Activated T-cell treated with anti-CD3 and anti-CD28 coated beads for 4 hours (primary cell): ENCODE measurements at places on chromosomes 2 and 18.

GRCh38 chr2:25567406-25567805, 106.0 kb downstream of the DTNB start:
- no peak for DNase-seq

GRCh38 chr2:61978522-61978921, 73.0 kb downstream of the COMMD1 start:
- no peak for DNase-seq

- DNase-seq: no peak
These were observed 9.2 kb downstream of the NMI start for GRCh38 chr2:151280271-151280670.

- DNase-seq: no peak
These were observed 83.2 kb downstream of the CTIF start for GRCh38 chr18:48621815-48622555.

DNA sequence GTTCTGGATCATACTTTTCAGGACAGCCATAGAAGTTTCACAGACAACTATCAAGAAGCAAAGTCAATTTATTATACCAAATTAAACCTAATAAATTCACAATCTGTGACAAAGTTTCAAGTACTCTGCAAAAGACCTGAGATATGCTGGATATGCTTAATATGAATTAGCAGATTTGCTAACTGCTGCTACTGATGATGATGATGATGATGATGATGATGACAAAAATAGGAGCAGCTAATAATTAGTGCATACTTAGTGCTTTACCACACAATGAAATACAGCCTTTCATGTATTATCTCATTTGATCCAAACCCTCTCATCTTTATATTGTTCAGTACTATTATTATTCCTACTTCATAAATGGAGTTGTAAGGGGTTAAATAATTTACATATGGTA, 215.7 kb upstream of the CYP26B1 start:
- no peak for DNase-seq

DNA sequence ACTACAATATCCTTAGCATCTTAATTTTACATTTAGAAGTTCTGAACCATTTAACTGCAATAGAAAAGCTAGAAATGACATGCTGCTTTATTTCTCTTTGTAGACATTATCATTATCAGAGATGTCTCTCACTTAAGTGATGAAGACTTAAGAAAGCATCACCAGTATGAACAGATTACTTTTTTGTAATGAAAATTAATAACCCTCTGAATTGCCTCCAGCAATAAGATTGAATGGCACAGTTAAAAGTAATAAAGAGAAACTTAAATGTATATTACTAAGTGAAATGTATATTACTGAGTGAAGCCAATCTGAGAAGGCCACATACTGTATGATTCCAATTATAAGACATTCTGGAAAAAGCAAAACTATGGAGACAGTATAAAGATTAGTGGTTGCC, 89.4 kb downstream of the PID1 start:
- DNase-seq: no peak

DNA sequence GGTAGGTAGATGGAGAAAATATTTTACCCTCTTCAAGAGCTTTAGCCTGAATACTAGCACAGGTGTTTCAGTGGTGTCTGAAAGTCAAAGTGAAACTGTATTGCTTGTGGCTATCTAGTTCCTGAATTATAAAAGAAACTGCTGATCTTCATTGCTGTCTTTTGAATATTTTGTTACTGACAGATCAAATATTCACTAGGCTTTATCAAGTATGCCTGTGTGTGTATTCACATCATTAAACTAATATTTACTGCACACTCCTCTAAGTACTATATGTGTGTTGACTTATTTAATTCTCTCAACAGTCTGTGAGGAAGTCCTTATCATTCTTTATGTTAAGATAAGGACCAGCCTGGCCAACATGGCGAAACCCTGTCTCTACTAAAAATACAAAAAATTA, 139.6 kb downstream of the SOCS6 start:
- DNase-seq: no peak

DNA sequence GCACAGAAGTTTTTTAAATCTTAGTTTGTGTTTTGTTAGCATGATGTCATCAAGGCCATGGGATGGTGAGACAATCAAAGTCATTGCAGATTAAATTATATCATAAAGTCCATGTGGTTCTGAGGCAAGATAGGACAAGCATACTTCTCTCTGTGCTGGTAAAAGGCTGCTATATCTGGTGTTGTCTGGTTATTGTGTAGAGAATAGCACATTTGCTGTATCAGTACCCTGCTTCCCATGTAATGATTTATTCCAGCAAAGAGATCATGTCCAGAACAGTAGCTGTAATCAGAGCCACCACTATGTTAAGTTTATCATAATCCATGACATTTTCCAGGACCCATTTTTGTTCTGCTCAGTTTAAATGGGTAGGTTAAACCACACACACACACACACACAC, 123.0 kb downstream of the TTC27 start:
- DNase-seq: no peak
